ENCODE measurements at places on chromosomes 6 and 20.

- DNase-seq: no peak
These were observed 1.2 kb downstream of the LAMA5 start for GRCh38 chr20:62365814-62366369.

DNA sequence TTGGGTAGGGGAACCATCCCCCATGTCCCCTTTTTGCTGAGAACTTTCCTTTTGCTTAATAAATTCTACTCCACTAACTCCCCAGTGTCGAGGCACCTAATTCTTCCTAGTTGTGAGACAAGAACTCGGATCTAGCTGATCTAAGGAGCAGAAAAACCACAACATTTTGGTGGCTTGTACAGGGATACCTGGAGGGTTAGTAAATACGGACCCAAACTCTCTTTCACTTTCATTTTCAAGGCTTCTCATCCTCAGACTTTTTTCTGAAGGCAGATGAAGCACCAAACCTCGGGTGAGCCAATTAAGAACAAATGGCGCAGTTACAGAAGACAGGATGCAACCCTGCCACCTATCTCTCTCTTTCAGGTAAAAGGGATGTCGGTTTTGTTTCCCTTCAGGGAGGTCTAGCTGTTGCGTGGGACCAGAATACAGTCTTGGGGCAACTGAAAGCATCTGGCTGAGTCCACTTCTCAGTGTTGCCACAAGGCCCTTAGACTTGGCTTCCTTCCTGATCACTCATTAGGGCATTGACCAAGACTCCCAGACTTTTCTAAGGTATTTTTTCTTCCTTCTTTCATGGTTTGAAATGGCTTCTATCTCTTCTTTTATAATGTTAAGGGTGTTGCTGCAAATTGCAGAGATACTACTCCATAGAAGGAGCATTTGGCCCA is 11.1 kb upstream of the HTR1B start:
- no peak for DNase-seq

DNA sequence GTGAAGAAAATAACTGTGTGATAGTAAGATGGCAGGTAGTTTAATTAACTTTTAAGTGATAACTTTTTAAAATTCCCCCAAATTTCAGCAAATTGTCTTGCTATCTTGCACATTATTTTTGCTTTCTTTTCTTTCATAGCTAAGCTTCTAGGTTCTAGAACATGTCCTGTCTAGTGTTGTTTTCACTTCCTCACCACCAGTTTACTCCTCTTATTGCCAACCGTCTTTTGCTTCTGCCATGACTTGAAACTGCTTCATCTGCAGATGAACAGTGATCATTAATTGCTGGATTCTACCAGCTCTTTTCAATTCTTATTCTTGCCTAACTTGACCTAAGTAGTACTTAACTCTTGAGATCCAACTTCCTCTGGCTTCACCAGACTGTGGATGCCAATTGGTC is 137.8 kb downstream of the CENPW start:
- no peak for DNase-seq

DNA sequence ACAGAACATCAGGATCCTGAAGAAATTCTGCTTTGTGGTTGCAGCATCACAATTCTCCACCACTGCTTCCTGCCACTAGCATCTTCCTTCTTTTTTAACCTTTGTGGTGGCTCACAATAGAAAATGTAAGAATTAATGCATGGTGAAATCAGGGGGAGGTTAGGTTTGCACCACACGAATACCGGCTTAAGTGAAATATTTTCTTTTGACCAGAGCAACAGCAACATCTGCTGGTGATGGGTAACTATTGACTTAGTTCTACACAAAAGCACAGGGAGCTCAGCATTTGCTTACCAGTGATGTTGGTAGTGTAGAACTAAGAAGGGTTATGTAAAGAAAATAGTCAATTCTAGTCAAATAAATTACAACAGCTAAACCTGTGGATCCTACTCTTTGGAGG is 280.5 kb downstream of the SYNE1 start:
- no peak for DNase-seq

DNA sequence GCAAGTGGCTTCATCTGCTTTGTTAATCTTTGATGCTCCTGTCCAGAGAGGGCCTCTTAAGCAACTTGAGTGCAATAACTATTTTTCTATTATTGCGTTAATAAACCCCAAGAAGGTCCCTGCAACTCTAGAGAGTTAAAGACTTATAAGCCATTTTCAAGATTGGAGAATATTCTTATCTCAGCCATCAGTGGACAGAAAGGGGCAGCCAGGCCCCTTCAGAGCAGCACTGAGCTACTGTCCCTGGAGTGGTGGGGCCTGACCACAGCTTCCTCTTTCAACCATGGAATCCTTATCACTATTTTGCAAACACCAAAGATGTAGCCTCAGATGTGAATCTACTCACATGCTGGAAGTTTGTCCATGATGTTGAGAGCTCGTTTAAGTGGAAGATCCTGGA is 2.8 kb upstream of the MAS1L start:
- DNase-seq: no peak

GRCh38 chr6:92109256-92109655 is 1310.1 kb downstream of the EPHA7 start:
- DNase-seq: no peak

GRCh38 chr6:167424060-167424673 is 99.3 kb downstream of the TTLL2 start:
- no peak for DNase-seq

GRCh38 chr6:27980111-27980510 is 23.1 kb downstream of the OR2B6 start:
- no peak for DNase-seq

All from effector memory CD4-positive, alpha-beta T cell (primary cell).